Stimulated activated CD8-positive, alpha-beta memory T cell treated with anti-CD3 and anti-CD28 coated beads, Interleukin-4, amount 100 ng/mL, for 1 hour (primary cell): ENCODE measurements at places on chromosomes 1 and 21.

DNA sequence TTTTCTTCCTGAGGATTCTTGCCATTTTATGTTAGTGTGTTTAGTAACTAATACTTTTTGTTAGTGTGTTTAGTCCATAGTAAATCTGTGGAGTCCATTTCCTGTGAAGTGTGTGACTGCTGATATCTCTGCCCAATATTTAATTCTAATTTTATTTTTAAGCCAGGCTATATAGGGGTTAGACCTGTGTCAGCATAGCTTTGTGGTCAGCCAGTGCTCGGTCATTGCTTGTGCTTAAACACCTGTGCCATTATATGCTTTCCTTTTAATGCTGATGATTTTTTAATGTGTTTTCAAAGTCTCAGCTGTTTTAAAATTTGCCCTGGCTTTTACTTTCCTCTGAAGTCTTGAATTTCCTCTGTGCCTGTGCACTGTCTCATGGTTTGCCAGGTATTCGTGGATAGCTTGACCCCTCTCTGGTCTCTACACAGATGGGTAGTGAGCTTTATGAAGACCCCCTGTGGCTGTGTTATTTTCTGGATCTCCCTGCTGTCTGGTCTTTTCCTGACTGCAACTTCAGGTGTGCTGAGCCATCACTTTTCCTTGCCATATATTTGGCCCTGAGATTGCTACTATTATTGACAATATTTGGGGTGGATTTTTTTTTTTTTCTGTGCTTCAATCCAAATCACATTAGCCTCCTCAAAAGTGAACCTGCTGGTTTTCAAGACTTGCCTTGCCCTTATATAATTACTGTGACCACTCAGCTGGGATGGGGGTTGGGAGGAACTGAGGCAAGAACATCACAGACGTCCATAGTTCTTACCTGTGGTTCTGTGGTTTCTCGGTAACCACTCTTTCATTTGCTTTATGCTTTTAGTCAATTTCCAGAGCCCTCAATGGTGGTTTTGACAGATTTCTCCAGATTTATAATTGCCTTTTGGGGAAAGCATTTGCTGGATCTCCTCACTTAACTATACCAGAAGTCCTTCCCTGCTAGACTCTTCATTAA, 59.6 kb downstream of the RPS6KC1 start:
- DNase-seq = no peak

DNA sequence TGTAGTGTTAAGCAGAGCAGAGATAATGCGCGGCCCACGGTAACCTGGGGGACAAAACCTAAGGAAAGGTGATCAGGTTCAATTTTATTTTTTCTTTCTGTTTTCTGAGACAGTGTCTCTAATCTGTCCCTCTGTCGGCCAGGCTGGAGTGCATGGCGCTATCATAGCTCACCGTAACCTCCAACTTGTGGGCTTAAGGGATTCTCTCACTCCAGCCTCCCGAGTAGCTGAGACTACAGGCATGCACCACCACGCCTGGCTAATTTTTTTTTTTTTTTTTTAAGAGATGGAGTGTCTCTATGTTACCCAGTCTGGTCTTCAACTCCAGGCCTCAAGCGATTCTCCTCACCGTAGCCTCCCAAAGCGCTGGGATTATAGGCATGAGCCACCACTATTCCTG, 724 bp upstream of the ANKRD35 start:
- DNase-seq = no peak

DNA sequence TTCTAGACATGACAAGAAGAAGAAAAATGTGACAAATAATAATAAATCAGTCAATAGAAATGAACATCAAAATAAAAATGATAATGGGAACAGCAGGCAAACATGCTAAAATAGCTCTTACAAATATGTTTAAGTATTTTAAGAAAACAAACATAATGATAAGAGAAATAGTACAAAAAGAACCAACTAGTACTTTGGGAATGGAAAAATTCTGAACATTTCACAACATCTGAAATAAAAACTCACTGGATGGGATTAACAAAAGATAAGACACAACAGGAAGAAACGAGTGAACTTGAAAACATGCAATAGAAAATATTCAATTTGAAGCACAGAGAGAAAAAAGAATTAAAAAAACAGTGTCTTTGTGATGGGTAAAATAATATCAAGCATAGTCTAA, 115.2 kb upstream of the TSPAN2 start:
- DNase-seq = no peak

DNA sequence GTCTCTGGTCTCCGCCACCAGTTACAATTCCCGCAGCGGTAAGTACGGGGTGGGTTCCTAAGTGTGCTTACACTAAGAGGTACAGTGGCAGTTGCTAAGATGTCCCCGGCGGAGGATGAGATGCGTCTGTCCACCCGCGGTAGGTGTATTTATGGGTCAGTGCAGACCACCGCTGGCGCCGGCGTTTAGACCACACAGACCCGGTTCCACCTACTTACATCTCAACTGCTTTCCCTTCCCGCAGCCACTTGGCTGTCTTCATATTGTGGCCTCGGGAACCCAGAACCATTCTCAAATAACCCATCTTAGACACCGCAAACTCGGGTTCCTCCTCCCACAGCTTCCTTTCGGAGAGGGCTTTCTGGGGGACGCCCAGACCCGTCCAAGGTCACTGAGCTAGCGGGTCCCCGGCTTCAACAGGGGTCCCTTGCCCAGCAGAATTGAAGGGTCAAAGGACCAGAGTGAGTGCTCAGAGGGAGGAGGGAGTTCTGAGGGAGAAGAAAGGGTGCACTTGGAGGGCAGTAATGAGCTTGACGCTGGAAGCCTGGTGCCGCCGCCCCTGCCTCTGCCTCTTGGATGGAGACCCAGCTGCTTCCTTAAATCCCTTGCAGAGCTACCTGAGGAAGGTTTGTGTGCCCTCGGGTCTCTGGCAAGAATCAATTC, 8.6 kb downstream of the NR5A2 start:
- DNase-seq = no peak

DNA sequence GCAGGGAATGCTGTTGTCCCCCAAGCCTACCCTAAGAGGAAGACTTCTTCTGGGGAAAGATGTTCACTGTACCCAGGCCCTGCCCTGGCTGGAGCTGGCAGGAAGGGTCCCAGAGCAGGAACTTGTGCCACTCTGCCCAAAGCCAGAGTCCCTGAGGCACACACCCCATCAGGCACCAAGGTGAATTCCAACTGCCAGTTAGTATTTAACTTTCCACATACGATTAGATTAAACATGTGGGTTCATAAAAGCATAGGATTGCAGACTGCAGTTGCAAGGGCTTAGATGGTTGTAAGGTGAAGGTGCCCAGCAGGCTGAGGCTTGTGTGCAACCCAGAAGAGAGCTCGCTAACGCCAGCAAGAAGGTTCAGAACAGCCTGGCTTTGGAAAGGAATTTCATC, at the start of gene KCNE2:
KCNE2 (plus strand) TSS at position 274 of the 400 bp plus-strand sequence. CDS start 6,473 bp downstream, outside the sequence.
- no peak for DNase-seq

GRCh38 chr1:30303387-30303786, 420.0 kb downstream of the MATN1 start:
- DNase-seq = no peak

GRCh38 chr1:235852887-235853286, 13.8 kb downstream of the LYST start:
- DNase-seq = no peak

GRCh38 chr21:42215942-42216725, 2.8 kb upstream of the ABCG1 start:
- no peak for DNase-seq

- DNase-seq = no peak
These were observed 134.7 kb upstream of the TNR start for GRCh38 chr1:175877939-175878737.

DNA sequence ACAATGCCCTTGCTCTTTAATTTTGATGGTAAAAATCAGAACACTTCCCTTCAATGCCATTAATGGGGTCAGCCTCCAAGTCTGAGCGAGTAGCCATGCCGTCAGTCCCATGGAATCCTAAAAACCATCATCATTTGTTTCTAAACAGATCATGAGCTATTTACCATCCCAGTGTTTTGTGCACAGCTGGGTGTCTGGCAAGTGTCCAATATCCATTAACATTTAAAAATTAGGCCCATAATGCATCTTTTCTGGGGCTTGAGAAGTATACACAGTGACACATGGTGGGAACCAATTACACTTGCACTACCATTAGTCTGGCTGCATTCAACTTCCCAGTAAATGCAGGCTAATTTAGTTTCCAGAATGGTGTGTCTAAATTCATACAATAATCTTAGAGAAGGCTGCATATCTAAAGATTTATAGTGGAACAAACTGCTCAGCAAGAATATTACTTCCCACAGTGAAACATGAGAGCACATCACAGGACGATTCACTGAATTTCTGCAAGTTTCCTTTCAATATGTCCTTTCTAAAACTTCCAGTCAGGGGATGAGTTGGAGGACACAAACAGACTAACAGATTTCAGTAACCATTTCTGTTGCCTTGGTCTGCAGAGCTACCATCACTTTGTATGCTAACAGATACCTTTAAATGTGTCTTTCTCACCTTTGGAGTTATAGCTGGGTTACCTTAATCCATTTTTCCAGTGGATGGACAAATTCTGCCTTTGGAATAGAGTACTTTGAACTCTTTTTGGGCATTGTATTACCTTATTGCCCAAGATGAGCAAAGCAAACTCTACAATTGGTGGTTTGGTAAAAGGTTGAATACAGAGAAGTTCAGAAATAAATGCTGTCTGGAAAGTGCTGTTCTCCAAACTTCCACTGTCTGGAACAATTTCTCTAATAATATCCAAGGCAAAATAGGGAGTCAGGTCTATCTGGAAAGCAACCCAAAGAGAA, 258.0 kb downstream of the PTBP2 start:
- DNase-seq = no peak

DNA sequence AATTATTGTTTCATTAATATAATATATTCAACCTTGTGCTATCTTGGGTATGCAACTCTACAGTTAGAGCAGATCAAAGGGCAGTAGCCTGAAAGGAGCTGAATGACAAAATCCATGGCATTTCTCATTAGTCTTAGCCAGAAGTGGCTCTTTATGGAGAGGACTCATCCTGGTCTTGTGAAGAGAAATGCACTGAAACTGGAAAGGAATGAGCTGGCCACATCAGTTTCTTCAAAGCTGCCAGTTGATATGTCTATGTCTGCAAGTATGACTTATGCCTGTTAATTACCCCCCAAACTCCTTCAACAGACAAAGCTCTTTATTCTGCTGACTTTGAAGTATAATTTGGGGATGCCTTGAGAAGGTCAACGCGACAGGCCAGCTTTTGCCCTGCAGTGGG, 119.0 kb upstream of the UBE2U start:
- DNase-seq = no peak
